ENCODE measurements at places on chromosomes 5 and 9.
A peak's percentile ranks its signal among the peaks of the same experiment; 100 is the strongest.

DNA sequence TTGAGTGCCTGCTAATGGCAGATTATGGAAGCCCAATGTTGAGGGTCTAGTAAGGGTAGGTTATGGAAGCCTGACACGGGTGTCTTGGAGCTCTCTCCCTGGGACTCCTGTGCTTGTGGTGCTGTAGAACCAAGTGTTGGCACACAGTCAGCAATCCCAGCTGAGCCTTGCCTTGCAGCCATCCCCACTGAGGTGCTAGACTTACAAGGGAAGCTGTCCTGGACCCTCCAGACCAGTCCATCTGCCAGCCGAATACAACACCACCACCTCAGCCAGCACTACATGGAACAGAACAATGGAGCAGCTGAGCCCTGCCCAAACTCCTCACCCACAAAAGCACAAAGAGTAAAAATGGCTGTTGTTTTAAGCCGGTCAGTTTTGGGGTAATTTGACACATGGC, 90.5 kb upstream of the DNAH5 start:
- DNase-seq: no peak

DNA sequence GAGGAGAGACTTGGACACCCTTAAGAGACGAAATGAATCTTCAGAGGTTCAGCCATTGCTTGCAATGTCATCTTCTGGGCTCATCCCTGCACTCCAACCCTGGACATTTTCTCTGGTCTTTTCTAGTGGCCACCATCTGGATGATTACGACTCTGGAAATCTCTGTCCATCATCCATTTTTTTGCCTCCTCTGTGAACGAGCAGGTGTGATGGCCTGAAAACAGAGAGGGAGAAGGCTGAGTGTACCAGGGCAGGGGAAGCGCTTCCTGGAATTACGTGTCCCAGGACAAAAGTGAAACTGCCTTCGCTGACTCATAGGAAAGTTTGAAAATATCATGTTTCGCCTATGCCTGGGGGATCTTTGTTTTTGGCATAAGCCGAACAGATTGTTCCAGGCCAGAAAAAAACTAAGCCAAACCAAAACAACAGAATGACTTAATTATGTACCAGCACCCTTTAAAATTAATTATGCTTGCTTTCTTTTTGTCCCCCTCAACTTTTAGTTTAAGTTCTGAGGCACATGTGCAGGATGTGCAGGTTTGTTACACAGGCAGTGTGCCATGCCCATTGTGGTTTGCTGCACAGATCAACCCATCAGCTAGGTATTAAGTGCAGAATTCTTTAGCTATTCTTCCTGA, 31.9 kb downstream of the ANKRD33B start:
- no peak for DNase-seq

GRCh38 chr9:81377320-81377719, 312.0 kb downstream of the TLE1 start:
- no peak for DNase-seq

DNA sequence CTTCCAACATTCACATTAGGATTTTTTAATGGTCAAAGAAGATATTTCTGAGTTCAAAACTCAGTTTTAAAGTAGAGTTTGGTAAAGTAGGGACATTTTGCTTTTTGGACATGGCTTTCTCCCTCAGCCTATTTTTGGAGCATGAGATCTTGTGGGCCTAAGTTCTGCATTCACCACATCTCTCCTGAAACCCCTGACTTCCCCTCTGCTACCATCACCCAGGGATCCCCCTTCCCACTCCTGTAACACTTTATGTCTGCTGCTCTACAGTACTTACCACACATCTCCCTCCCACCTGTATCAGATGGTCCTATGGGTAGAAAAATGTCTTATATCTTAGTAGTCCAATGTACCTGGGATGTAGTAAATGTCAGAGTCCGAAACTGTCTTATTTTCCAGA, 48.2 kb upstream of the JAK2 start:
- DNase-seq: no peak

GRCh38 chr9:33381231-33381791, 21.1 kb downstream of the AQP7 start:
- DNase-seq: no peak

DNA sequence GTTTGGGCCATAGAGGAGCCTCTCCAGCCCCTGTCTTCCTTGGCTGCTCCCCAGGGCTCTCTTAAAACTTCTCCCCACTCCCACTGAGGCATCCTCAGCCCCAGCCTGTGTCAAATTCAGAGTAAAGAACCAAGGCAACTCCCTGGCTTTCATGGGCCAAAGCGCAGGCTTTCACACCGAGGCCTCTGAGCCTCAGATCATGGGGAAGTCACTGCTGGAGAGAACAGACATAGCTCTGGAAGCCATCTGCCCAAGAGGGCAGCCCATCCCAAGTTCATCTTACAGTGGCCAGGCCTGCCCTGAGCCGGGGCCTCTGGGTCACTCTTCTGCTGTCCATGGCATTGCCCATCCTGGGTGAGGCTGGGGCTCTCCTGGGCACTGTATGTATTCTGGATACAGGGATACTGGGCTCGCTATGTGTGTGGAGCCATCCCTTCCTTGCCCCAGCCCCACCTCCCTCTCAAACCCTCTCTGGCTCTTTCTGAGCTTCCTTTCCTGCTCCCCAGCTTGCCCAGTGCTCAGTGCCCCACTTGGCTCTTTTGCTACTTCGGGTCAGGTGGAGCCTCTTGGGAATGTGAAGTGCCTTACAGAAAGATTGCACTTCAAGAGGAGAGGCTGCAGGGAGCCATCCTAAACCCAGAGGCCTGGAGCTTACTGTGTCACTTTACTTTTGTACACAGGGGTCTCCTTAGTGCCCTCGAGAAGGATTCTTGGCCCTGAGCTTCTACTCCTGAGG, 33.0 kb downstream of the TGFBI start:
- no peak for DNase-seq

DNA sequence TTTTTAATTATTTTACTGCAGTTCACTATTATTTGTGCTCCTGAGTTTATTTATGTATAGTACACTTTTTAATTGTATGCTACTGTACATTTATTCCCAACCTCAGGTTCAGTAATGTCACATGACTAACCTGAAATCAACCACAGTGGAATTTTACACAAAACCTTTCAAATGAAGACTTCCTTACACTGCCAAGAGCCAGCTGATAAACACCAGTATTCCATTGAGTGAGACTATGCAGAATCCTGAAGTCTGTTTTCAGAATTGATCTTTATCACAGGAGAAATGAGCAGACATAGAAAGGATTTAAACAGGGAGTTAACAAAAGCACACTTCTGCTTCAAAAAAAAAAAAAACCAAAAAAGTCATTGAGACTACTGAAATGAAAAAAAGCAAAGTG, 219.5 kb downstream of the PRR16 start:
- DNase-seq: no peak

DNA sequence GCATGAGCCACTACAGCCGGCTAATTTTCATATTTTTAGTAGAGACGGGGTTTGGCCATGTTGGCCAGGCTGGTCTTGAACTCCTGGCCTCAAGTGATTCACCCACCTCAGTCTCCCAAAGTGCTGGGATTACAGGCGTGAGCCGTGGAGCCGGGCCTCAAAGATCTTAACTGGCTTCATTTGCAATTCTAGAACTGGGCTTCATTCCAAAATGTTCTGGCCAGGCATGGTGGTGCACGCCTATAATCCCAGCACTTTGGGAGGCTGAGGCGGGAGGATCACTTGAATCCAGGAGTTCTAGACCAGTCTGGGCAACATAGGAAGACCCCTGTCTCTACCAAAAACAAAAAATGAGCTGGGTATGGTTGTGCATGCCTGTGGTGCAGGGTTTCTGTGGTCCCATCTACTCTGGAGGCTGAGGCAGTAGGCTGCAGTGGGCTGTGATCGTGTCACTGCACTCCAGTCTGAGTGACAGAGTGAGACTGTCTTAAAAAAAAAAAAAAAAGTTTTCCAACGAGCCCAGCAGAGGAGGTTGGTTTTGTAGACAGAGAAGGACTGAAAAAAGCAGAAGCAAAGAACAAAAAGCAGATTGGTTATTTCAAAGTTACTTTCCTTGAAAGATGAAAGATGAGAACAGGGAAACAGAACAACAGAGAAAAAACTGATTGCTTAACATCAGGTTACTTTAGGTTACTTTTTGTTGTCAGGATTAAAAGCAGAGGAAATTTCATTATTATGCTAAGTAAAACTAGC, 78.2 kb downstream of the ANKRD55 start:
- DNase-seq: no peak

DNA sequence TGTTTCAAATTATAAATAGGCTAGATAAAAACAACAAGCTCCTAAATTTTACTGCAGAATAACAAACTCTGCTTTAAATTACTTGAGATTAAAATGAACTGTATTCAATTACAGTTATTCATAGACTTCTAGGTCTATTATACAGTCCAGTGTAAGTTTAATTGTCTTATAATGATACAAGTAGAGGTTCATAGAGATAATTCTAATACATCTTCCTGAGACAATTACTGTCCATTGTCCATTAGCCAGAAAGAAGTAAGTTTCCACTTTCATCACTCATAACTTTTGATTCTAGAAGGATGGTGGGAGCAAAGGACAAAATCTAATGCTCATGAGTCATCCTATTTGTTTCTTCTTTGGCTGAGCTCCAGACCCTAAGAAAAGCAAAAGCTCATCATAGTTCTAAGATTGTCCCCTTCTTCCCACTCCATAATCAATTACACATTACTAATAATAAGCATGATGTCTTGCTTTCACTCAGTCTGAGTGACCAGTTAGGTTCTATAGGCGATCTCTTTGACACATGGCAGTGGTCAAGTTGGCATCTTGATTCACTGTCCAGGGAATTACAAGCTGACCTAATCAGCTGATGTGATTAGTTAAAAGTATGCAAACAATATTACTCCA, 502.5 kb upstream of the IZUMO3 start:
- no peak for DNase-seq

GRCh38 chr9:126701813-126702140, 88.0 kb downstream of the LMX1B start:
- DNase-seq: no peak

DNA sequence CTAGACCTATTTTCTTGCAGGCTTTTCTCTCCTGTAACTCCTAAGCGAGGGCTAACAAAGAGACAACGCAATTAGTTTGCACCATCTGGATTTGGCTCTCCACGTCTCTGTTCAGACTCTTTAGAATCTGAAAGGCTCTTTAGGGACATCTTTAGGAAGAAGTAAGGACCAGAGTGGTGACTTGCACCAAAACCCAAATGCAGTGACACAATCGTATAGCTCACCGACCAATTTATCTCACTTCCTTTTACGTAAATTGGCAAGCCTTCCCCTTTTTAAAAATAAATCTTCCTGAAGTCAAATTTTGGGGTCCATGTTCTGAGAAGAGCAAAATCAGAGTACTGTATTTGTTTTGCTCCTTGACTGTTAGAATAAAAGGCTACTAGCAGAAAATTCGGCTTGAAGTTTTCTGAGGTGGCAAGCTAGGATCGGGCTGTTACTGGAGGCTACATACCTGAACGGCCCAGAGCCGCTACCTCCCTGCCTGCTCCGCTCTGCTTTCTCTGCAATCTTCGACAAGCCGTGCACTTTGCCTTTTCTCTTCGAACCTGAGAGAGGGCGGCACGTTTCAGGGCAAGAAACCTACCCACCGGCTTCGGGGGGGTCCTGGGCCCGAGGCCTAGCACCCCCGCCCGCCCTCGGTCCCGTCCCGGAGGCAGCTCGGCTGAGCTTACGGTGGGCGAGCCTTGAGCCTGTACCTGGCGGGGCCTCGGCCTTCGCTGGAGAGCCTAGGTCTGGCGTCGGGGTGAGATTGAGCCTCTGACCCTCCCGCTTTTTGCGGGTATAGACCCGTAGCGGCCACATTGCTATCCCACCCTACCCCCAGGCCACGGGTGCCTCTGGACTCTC, 537 bp downstream of the MEIKIN start:
- DNase-seq: no peak

DNA sequence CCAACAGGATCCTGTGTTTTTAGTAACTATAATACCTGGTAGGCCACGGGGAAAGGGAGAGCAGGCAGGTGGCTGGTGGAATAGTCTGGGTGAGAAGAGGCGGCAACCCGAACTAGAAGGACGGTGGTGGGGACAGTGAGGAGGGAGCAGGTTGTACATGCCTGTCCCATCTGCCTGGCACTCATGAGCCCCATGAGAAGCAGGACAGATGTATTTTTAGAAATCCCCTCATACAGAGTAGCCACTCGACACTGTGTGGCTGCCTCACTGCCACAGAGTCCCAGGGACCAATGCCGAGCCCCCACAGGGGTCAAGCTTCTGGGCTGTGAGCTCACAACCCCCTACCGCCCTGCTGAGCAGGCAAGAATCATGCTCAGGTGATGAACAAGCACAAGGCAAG, 136.6 kb downstream of the SEC61B start:
- no peak for DNase-seq

DNA sequence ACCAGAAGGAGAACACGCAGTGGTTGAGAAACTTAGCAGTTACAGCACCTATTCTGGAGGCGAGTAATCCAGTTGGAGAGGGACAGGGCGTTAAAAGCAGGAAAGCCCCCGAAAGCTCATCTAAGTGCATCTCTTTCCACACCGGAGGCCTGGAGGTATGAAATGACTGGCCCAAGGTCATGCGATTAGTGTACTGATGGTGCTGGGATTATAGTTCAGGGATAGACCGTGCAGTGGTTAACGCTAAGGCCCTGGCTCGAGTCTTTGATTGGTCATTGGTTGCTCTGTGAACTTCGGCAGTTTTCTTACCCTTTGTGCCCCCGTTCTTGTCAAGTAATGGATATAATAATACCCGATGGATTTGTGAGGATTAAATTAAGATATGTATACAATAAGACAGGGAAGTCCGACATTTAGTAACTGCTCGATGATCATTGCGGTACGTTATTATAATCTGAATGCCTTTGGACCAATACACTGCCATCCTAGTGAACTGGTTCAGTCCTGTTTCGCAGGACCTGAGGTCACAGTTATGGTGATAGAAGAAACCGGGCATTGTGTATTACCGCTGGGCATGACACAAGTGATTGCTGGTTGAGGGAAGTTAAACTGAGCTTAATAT, 960 bp downstream of the CANX start:
- DNase-seq: peak; percentile 20

GRCh38 chr5:31033295-31033694, 160.2 kb upstream of the CDH6 start:
- no peak for DNase-seq

DNA sequence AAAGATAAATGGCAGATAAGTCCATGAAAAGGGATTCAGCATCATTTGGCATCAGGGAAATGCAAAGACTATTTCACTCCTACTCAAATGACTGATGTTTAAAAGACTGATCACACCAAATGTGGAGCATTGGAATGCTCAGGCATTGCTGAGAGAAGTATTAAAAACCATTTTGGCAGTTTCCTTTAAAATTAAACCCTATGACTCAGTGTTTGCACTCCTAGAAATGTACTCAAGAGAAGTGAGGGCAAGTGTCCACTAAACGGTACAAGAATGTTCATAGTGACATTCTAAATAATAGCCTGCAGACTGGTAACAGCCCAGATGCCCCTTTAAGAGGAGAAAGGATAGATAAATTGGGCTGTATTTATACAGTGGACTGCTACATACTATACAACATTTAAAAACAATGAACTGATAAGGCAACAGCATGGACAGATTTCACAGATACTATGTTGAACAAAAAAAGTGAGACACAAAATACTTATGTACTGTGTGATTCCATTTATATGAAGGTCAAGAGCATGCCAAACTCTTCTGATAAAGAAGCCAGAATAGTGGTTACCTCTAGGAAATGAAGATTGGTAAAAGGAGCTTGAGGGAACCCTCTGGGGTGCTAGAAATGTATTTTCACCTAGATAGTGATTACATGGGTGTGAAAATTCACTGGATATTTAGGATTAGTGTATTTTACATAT, 24.6 kb downstream of the APC start:
- no peak for DNase-seq

- DNase-seq: peak; percentile 2
These were observed 42.1 kb upstream of the MAST4 start for GRCh38 chr5:66553916-66554575.

- peak; percentile 63 for DNase-seq
These were observed 25.8 kb upstream of the HSD17B3 start for GRCh38 chr9:96327694-96328352.

- DNase-seq: no peak
These were observed 45.0 kb downstream of the TENT4A start for GRCh38 chr5:6758236-6758635.
